ENCODE measurements at places on chromosomes 16 and 17.

GRCh38 chr17:164303-165235 is 16.9 kb downstream of the DOC2B start:
- DNase-seq = no peak

DNA sequence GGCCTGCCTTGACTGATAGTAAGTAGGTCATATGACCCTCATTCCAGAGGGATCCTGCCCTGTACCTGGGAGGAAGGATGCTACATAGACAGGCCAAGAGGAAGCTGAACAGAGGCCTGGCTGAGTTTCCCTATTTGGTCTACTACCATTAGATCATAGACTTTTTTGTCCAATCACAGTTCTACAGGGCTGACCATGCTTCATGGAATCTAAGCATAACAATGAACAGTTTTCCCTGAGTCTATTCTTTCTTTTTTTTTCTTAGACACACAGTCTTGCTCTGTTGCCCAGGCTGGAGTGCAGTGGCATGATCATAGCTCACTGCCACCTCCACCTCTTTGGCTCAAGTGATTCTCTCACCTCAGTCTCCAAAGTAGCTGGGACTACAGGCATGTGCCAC is 3.9 kb downstream of the GPR179 start:
- DNase-seq = no peak

GRCh38 chr17:46176975-46177374 is 16.3 kb downstream of the KANSL1 start:
- DNase-seq = no peak

GRCh38 chr16:29702269-29702668 is 23.3 kb downstream of the QPRT start:
- no peak for DNase-seq

- DNase-seq = no peak
Observed at GRCh38 chr17:65618516-65618915, 57.1 kb upstream of the AXIN2 start.

DNA sequence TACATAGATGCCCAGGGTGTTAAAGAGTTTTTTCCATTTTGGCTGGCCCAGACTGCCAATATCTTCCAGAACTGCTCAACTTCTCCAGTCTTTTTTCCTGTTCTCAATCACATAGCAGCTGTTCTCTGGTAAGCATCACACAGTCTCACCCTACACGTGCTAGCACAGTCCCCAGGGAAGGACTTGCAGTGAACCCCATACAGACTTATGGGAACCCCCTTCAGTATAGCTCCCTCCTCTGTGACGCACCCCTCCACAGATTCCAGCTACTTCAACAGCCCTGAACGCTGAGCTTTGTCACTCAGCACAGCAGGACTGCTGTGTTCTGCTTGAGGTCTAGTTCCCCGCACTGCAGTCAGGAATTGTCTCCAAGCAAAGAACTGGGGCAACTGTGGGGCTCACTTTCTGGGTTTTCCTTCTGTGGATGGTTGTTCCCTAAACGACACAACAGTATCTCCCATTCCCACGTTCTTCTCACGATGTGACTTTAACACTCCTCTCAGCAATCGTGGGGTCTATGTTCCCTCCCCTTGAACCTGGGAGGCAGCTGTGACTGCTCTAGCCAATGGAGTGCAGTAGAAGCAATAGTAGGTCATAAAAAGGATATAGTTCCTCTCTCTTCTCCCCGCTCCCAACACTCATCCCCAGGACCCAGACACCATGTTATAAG is 3.6 kb downstream of the MMP28 start:
- DNase-seq = no peak

DNA sequence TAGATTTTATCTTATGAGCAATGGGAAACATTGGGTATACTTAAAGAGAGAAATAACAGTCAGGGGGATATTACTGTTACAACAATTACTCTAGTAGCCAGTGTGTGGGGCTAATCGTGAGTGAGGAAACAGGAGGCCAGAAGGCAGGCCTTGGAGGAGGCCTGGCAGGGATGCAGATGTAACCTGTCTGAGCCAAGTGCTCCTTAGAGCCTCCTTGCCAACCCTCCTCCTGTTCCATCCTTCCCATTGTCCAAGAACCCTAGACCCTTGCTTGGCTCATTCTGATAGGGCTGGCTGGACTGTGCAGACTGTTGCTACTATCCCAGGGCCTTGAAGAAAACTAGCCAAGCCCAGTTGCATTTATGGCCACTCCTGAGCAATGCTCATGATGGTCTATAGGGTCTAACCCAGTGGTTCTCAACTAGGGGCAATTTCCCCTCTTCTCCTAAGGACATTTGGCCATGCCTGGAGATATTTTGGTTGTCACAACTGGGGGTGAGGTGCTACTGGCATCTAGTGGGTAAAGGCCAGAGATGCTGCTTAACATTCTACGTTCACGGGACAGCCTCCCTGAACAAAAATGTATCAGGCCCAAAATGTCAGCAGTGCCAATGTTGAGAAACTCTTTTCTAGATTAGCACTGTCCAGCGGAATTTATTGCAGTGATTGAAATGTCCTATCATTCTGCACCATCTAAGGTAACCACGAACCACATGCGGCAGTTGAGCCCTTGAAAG is 24.4 kb upstream of the WSCD1 start:
- no peak for DNase-seq

- peak; percentile 68 for DNase-seq
Observed at GRCh38 chr16:53816211-53816836, 112.4 kb downstream of the FTO start.

DNA sequence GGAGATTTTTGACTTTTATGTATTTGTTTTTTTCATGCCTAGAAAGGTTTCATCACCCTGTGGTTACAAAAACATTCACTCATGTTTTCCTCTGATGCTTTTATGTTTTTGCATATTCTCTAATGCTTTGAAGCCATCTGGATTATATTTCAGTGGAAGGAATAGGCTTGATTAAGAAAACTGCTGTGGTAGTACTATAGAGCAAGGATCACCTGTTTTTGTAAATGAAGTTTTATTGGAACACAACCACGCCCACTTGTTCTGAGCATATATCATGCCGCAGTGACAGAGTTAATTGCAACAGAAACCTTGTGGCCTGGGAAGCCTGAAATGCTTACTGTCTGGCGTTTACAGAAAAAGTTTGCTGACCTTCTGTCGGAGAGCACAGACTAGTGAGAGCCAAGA is 11.5 kb downstream of the COX10 start:
- DNase-seq = no peak
